ENCODE measurements at places on chromosomes 3 and 15. TPM values are rescaled to one million over a fixed set of nuclear protein-coding genes. Genes with fewer than 3 reads are reported as not detected.
A peak's percentile ranks its signal among the peaks of the same experiment; 100 is the strongest.

The TMEM45A gene
- total RNA-seq: 82.7 TPM

DNA sequence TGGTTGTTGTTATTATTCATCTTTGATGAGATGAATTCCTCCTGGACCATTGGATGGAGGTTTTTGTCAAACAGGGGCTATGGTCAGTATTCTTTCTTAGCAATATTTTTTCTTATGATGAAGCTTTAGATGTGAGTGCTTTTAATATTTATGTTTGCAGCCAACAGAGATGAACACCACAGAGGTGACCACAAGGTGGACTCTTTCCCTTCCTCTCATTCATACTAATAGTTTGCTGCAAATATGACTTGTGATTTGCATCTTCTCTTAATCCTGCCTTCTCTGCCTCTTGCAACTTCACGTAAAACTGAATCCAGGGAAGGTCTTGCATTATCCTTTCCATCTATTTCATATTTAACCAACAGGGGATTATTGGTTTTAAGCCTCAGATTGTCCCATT lies 473.1 kb upstream of the UBE2E2 start:
- no peak overlapping the region for H3K27ac ChIP-seq
- H3K36me3 ChIP-seq: no peaks in the 10 kb centered on the region
- no peaks in the 10 kb centered on the region for H3K27me3 ChIP-seq
- no peaks in the 10 kb centered on the region for H3K4me1 ChIP-seq
- DNase-seq: no peak

The GRM2 gene
- 1.9 TPM for total RNA-seq

DNA sequence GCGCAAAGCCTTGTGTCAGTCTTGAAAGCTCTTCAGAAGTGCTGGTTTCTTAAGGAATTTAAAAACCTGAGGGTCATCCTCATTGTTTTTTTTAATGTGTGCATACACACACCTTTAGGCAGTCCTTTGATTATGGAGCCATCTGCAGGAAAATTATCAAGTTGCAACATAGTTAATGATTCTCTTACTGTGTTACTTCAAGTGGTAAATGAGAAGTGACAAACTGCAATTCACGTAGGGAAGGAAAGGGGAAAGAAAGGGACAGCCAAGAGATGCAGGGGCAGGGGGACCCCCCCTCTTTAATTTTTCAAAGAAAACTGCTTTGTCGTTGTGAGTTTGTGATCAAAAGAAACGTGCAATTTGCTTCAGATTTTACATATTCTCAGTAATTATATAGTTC lies 162.4 kb upstream of the CGNL1 start:
- peak; percentile 39 for DNase-seq
- H3K36me3 ChIP-seq: no peaks in the 10 kb centered on the region
- H3K27me3 ChIP-seq: no peaks in the 10 kb centered on the region
- H3K4me1 ChIP-seq: peaks cover 61% of the 10 kb centered on the region
- H3K27ac ChIP-seq: peak overlapping the region; percentile 63

- no peaks in the 10 kb centered on the region for H3K27me3 ChIP-seq
- no peak overlapping the region for H3K4me3 ChIP-seq
- H3K4me1 ChIP-seq: peaks cover 4% of the 10 kb centered on the region
- H3K36me3 ChIP-seq: no peaks in the 10 kb centered on the region
Observed at GRCh38 chr15:83462026-83462425, 14.9 kb downstream of the SH3GL3 start.

- peaks cover 96% of the 10 kb centered on the region for H3K27me3 ChIP-seq
- no peak overlapping the region for H3K27ac ChIP-seq
- H3K4me3 ChIP-seq: no peak overlapping the region
Observed at GRCh38 chr3:18238746-18239331, 186.3 kb downstream of the SATB1 start.

DNA sequence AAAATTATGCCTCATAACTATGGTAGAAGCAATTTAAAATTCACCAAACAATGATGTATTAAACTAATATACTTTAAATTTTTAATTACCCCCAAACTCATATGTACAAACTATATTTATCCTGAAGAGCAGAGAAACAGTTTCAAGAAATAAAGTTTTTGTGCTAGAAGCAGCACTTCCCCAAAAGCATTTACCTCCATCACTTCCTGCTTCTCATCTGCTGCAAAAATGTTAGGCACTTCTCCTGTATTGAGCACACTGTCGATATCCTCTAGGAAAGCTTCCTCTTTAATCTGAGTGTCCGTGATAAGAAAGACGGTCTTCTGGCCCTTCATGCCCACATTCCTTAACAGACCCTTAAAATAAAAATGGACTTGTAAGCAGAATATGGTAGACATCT lies 101.5 kb upstream of the ASB14 start:
- H3K4me1 ChIP-seq: no peaks in the 10 kb centered on the region
- no peak for DNase-seq
- no peaks in the 10 kb centered on the region for H3K36me3 ChIP-seq

- no peaks in the 10 kb centered on the region for H3K27me3 ChIP-seq
- H3K4me1 ChIP-seq: peaks cover 10% of the 10 kb centered on the region
- no peak for DNase-seq
Observed at GRCh38 chr3:58188173-58188564, 22.6 kb downstream of the DNASE1L3 start.

GRCh38 chr3:125280668-125281361 lies 68.3 kb upstream of the SLC12A8 start:
- H3K27ac ChIP-seq: no peak overlapping the region
- no peaks in the 10 kb centered on the region for H3K27me3 ChIP-seq
- H3K4me1 ChIP-seq: peaks cover 20% of the 10 kb centered on the region
- no peaks in the 10 kb centered on the region for H3K36me3 ChIP-seq

The CTXN2 gene
- total RNA-seq: 0.60 TPM
